AG04450 (cell line): ENCODE measurements at places on chromosomes 12 and 14.

DNA sequence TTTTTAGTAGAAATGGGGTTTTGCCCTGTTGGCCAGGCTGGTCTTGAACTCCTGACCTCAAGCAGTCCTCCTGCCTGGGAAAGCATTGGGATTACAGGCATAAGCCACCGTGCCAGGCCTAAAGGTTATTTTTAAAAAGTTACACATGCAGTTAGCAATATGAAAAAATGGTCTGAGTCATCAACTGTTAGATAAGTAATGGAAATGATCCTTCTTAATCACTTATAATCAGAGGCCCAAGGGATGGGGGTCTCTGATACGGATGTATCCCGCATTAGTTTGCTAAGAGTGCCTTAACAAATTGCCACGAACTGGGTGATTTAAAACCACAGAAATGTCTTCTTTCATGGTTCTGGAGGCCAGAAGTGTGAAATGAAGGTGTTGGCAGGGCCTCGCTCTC is 54.1 kb upstream of the FERMT2 start:
- no peak for DNase-seq

DNA sequence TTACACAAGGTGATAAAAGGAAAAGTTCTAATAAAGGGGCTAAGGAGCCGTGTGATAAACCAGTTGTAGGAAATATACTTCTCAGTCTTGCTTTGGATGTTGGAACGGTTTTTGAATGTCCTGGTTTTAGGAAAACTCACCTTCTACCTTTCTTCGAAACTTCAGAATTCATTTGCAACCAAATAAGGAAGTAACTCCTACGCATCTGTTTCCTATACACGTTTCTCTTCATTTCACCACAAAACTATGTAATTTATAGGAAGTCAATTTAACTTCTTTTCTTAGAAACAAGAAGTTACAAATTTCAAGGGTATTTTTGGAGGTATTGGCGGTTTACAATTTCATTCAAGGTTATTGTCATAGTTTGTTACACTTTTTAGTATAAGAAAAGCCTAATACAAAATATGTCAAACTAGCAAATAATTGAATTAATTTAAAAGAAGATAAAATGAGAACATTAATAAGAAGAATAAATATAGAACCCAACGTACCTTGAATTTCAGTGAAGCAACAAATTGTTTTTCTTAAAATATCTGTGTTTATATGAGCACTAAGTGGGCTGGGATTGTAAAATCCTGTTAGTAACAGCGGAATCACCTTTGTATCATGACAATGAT is 33.2 kb upstream of the CD69 start:
- no peak for DNase-seq

GRCh38 chr12:50734409-50735263 is 29.3 kb upstream of the ATF1 start:
- no peak for DNase-seq

DNA sequence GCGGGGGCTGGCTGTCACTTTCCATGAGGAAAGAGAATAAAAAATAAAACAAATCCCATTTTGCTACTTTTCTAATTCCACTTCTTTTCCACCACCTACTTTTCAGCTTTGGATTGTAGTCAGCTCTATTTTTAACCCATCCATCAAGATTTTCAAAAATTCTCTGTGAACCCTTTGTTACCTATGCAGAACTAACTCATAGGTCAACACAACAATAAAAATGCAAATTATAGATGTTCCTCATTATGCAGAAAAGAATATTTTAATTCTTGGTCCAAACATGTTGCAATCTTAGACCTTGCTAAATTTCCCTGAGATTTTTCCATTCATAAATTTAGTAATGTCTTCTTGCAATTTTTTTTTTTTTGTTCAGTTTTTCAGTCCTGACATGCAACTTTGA is 454.5 kb downstream of the ADAMTS20 start:
- no peak for DNase-seq

DNA sequence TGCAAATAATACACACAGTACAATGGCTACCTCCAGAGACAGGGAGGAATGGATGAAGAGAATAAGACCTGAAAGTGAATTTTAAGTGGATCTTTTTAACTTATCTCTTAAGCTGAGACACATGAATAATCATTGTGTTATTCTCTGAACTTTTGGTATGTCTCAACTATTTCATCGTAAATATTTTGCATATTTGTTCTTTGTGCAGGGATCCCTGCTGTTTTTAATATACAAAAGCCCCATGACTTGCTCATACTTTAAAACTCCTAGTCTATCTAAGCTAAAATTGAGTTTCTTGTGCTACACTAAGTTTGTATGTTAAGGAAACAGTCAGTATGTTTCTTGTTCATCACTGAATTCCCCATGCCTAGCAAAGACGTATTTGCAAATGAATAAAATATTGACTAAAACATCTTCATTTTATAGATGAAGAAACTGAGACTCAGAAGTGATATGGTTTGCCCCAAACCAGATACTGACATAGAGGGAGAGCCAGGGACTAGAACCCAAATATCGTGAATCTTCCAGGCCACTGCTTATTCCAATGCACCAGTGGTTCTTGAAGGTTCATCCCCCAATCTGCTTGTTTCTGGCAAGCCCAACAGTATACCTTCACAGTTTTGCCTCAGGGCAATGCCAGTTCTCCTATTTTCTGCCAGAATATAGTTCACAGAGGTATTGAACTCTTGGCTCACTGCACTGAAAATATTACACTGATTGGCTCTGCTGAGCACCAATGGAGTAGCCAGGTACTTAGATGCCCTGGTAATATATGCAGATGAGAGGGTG is 356.9 kb downstream of the MED13L start:
- no peak for DNase-seq

GRCh38 chr12:88111074-88111652 is 30.7 kb downstream of the CEP290 start:
- no peak for DNase-seq

- no peak for DNase-seq
Measured at GRCh38 chr14:91957876-91958313, 10.4 kb upstream of the FBLN5 start.

GRCh38 chr14:70773182-70773862 is 36.0 kb downstream of the MAP3K9 start:
- no peak for DNase-seq

GRCh38 chr14:86196471-86196870 is 666.5 kb downstream of the FLRT2 start:
- DNase-seq = no peak

GRCh38 chr12:54612225-54612750 is 22.4 kb downstream of the LACRT start:
- DNase-seq = no peak

GRCh38 chr14:92397150-92397952 is 74.4 kb downstream of the SLC24A4 start:
- DNase-seq = no peak

GRCh38 chr12:15931590-15932053 is 20.5 kb downstream of the DERA start:
- DNase-seq = no peak

DNA sequence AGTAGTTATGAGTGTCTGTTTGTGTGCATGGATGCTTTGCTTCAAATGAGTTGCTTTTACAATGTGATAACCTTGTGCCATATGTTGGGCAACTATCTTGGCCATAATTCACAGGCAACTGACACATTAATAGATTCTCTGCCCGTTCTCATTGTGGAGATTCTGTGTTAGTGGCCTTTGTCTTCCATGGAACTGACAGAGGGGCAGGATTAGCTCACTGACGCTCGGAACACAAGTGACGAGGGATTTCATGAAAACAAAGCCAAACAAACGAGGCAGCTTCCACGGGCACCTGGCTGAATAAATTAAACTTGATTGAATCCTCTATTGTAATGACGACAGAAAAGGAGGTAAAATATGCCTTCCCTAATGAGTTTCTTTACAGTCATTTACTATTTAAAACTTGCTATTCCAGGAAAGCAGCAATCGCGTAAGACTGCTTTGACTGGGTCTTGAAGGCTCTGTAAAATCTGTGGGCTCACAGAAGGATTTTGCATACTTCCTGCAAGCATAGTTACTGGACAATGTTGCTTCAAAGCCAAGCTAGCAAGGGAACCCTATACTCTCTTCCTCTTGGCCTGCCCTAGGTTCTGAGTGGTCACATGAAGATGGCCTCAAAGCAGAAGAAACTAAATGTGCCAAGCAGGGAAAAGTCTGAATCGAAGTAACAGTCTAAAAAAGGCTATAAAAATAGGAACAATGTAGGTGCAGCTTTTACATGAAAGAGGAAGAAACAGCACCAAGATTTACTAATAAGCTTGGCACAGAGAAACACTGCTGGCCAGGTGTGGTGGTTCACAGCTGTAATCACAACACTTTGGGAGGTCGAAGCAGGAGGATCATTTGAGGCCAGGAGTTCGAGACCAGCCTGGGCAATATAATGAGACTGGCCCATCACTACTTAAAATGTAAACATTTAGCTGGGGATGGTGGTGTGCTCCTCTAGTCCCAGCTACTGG is 28.1 kb upstream of the SINHCAF start:
- DNase-seq = no peak

DNA sequence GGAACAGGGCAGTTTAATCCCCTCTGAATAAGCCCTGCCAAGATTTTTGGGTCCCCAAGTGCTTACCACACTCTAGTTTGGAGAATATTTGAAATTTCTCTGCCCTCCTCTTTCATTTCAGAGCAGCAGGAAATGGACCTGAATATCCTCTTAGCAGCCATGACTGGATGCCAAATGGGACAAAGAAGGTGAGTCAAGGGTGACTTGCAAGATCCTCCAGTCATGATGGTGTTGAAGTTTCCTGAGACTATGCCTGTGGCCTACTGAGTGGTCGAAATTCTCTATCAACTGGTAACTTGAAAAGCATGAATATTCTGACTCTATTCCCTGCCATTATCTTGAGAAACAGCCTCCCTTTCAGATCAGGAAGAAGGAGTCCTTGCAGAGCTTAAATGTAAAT is 1674.7 kb upstream of the SEL1L start:
- DNase-seq = no peak

- DNase-seq = no peak
Measured at GRCh38 chr14:63773504-63773903, 45.6 kb upstream of the SGPP1 start.

GRCh38 chr14:100304825-100305323 is 1.4 kb downstream of the SLC25A29 start:
- no peak for DNase-seq

GRCh38 chr12:52514471-52515318 is 5.5 kb downstream of the KRT5 start:
- DNase-seq = no peak

DNA sequence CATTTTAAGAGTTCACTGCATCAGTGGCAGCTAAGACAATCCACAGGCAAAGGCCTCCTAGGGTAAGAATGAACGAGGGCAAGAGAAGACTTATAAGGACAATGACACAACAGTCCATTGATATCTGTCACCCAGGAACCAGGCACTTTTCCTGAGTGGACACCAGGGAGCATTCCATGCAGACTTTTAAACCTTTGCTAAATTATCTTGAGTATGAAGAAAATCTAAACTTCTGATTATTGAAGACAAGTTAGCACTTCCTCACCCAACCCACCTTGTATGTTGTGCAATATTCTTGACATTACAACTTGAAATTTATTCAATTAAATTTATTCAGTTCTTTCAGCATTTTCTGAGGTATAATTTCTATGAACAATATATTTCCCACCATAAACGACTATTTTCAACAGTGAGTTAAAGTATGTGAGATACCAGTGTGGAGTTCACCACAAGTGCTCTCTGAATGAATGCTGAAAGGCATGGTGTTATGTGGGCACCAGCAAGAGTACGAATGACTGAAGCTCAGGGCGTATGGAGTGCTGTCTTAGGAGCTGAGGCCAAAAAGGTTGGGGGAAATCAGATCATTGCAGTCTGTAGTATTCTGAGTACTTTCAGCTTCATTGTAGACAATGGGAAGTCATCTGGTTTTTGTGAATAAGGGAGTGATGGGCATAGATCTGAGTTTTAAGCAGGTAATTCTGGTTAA is 124.3 kb upstream of the LMNTD1 start:
- no peak for DNase-seq

DNA sequence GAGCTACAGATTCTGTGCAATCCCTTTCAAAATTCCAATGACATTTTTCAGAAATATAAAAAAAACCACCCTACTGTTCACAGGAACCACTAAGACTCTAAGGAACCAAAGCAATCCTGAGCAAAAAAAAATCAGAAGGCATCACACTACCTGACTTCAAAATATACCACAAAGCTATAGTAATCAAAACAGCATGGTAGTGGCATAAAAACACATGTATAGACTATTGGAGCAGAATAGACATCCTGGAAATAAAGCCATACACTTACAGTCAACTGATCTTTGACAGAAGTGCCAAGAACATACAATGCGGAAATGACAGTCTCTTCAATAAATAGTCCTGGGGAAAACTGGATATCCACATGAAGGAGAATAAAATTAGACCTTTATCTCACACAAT is 56.5 kb downstream of the EGLN3 start:
- no peak for DNase-seq

- DNase-seq = no peak
Measured at GRCh38 chr12:66662179-66662578, 16.7 kb downstream of the GRIP1 start.

DNA sequence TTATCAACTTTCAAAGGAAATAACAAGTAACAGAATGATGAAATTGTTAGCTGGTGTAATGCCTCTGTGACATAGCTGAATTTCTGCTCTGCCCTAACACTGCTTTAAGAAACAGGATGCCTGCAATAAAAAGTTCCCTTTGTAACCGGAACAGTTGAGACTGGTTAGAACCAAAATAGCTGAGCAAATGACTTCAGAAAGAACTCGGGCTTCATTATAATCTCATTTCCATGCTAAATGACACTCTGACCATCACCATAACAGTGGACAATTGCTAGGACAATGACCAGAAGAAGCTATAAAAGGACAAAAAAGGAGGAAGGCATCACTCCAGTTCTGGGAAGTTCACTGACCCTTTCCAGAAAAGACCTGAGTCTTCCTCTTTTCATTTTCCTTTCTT is 23.5 kb upstream of the PYGL start:
- no peak for DNase-seq

GRCh38 chr12:58268069-58268468 is 326.7 kb downstream of the ATP23 start:
- no peak for DNase-seq

DNA sequence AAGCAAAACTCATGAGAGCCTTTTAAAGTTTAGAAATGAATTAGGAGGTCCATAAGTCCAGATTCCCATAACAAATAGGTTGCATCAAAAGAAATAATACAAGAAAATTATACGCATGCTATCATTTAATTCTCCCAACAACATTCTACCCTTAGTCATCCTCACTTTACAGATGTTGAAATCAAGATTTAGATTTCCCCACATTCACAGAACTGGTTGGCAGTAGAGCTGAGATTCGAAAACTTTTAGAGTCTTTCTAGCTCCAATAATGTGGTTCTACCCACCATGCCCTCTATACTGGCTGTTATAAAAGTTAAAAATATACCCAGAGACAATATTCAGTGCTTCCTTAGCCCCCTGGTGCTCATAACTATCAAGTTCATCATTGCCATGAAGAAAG is 56.6 kb upstream of the METAP2 start:
- no peak for DNase-seq

GRCh38 chr14:89212386-89213235 is 204.4 kb downstream of the FOXN3 start:
- DNase-seq = no peak
